ENCODE measurements at places on chromosomes 4 and X.

DNA sequence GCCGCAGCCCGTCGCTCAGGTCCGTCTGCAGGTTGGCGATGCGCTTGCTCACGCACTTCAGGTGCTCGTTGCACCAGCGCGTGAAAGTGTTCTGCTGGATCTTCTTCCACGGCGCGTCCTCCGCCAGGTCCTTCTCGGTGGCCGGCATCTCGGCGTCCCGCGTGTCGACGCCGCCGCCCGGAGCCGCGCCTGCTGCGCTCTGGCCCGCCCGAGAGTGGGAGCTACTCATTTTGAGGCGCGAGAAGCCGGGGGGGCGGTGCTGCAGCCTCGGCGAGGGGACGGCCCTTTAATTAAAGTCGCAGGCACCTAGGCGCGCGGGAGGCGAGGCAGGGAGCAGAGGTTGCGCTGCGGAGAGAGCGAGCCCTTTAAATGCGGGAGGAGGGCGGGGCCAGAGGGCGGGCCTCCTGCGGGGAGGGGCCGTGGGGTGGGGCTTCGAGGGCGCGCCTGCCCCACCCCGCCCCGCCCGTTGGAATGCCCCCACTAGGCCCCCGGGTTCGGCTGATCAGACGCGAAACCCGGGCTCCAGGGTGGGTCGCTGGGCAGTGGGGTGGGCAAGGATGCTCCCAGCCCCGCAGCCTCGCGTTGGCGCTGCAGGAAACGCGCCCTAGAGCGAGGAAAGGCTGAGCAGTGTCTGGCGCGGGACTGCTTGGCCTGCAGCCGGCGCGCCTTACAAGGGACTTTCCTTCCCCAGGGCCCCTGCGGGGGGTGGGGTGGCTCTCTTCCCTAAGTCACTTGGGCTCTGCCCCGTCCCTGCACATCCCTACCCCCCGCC, 3.2 kb downstream of the FLNA start:
- peak; percentile 68 for DNase-seq

- no peak for DNase-seq
Measured at GRCh38 chrX:99353412-99353811, 1056.7 kb downstream of the PCDH19 start.

DNA sequence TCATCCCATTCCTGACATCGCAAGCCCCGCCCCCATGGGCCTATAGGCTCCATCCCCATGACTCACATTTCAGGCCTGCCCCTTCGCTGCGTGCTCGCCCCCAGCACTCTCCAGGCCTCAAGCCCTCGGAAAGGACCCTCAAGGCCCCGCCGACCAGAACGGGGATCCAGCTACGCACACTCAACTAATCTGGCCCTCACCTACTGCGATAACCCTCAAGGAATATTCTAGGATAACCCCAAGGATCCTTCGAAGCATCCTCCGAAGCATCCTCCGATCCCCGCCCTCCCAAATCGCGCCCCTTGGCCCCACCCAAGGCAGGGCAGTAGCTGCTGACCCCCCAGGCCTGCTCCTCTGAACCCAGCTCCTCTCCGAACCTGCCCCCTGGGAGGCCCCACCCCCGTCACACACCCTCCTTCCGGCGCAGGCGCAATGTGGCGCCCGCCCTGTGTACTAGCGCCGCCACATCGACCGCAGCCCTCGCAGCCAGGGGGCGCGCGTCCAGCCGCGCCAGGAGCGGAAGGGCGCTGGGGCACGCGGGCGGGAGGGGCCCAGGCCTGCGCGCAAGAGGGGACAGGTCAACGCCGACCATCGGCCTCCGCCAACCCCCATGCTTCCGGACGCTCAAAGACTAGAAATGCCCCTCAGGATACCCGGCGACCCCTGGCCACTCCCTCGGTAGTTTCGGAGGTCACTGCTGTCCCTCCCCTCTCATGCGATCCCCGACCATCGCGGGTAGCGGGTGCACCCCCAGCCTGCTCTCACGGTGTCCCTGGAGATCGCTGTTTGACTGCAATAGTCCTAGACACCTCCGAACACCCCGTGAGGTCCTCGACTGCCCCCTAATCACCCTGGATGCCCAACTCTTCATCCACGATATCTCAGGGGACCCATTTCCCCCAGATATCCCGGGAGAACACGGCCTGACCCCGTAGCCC, 6.4 kb upstream of the MAGIX start:
- peak; percentile 88 for DNase-seq

GRCh38 chr4:71526637-71527406, 188.0 kb downstream of the SLC4A4 start:
- DNase-seq: no peak

- no peak for DNase-seq
Measured at GRCh38 chr4:163878336-163879121, 384.0 kb downstream of the TMA16 start.

DNA sequence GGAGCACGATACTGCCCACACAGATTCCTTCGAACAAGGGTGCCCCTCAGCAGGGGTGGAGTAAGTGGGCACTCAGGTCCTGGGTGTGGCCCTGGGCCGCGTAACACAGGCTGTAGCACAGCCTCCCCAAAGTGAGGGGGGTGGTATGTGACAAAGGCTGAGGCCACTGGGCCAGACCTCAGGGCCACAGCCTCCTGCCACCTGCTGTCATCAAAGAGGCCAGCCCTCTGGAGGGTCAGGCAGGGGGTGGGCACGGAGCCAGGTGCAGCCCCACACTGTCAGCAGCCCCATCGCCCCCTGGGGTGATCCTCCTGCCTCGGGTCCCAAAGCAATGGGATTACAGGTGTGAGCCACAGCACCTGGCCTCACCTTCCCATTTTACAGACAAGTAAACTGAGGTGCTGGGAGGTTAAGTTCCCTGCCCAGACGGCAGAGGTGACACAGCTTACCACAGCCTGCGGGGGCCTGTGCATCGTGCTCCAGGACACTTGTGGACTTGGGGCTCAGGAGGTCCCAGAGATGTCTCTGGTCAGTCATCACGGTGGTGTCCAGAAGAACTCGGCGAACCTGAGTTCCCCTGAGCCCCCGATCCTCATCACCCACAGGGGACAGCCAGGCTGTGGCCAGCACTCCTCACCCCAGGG, 27.5 kb upstream of the MXD4 start:
- DNase-seq: no peak

DNA sequence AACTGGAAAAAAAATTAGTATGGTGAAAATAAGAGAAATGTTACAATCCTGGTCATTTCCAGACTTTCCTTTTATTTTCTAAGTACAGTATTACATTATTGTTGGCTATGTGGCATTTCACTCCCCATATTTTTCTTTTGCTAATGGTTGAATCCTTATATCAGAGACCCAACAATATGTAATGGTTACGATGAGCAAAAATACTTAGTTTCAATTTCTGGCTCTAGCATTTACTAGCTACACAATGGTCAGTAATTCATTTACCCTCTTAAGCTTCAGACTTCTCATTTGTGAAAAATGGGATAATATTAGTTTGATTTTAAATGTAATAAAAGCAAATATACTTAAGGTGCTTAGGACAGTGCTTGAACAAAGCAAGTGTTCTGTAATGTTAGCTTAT, 942.9 kb upstream of the PABPC4L start:
- DNase-seq: no peak

DNA sequence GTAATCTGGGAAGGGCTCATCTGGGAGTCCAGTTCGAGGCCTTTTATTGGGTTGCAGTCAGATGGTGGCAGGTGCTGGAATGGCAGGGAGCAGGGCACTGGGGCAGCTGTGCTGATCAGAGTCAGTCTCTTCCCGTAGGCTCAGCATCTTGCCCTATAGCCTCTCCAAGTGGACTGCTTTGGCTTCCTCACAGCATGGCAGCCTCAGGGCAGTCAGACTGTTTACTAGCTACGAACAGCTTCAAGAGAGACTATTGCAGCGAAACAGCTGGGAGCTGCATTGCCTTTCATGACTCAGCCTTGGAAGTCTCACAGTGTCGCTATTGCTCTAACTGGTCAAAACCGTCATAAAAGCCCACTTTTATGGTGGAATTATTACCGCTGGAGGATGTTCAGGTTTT, 26.8 kb upstream of the DUSP21 start:
- DNase-seq: no peak

GRCh38 chrX:17587366-17587765, 149.9 kb upstream of the SCML1 start:
- no peak for DNase-seq

GRCh38 chr4:156190615-156191014, 236.9 kb upstream of the CTSO start:
- DNase-seq: peak; percentile 9

GRCh38 chrX:114047558-114047957, 536.3 kb upstream of the HTR2C start:
- no peak for DNase-seq

DNA sequence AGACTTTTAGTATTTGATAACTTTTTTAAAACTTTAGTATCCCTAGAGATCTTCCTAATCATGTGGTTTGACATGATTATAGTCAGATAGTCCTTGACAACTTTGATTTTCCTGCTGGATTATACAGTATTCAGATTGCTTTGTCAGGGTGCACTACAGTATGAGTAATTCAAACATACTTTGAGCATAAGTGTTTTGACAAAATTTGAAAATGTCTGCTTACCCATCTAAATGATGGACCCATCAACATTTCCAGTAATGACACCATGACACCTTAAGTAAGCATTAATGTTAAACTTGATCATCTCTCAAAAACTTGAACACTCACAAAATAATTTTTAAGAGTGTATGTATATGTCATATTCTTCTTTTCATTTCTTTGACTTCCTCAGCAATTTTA, 514.5 kb upstream of the SMIM31 start:
- no peak for DNase-seq

GRCh38 chrX:79138658-79139241, 5.7 kb upstream of the GPR174 start:
- DNase-seq: no peak

GRCh38 chr4:95549246-95550114, 707 bp upstream of the UNC5C start:
- no peak for DNase-seq

GRCh38 chrX:98962996-98963395, 1447.1 kb downstream of the PCDH19 start:
- DNase-seq: no peak

- DNase-seq: no peak
Measured at GRCh38 chr4:4712800-4713528, 146.5 kb upstream of the MSX1 start.

GRCh38 chrX:108221301-108221864, 129.8 kb downstream of the ATG4A start:
- DNase-seq: no peak

DNA sequence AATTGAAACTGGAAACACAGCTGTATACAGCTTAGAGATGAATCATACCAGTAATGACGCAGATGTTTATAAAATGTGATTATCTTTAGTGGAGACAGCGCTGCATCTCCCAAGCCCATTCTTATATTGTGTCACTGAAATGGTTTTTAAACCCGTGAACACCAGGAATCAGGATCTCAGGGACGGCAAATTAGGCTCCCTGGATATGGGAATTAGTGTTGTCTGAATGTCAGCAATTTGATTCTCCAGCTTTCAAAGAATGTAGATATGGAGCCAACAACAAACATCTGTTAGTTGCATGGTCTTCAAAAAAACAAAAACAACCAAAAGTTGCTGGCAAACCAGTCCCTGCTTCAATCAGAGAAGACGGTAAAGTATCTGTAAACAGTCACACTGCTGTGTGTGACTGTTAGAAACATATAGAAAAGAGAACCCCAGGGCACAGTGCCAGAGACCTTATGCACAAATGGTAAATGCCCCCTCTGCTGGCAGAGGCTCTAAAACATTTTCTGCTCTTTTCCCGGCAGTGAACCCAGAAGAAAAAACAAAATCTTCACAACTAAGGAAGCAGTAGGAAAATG, 351.9 kb upstream of the FTHL17 start:
- DNase-seq: peak; percentile 40

DNA sequence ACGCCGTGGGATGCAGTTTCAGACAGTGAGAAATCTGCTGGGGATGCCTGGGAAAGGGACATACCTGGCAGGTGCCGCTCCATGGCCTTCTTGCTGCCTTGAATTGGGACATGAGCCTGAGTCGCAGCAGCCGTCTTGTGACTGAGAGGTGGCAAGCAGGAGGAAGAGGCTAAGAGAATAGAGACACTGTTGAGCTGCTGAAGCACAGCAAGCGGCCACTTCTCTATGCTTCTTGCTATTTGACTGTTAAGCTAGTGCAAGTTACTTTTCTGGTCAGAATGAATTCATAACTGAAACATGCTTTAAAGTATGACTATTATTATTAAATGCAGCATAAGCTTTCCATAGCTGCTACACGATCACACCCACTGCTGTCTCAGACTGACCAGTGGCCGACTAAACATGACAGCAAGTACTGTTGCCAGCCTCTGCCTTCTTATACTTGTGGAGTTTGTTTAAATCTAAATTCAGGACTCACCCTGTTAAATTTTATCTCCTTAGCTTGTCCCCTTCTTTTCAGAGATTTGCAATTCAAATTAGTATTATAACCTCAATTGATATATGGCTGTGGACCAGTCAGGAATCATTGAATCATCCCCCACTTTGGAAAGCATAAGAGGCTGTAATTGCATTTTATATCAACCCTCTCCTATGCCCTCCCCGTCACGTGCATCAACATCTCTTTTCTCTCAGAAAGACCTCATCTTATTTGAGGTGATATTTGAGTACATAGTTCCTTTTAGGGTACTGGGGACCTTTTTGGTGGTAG, 24.8 kb upstream of the ACSL1 start:
- DNase-seq: no peak

GRCh38 chr4:119329835-119330620, 8.1 kb upstream of the FABP2 start:
- no peak for DNase-seq

- DNase-seq: no peak
Measured at GRCh38 chrX:16162391-16162790, 4.9 kb upstream of the MAGEB17 start.

DNA sequence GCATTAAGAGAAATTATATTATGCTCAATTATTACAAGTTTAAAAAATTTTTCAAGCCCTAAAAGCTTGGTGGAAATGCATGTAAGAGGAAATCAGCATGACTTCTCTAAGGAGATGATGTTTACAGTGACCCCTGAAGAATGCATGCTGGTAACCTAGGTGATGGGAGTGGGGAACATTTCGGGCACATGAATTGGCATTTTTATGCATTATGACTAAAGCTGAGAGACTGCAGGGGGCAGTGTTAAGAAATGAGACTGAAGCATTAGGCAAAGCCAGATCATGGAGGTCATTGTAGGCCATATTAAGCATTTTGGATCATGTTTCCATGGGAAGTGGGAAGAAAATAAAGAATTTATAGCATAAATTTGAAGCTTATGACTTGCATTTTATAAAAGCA, 421.3 kb downstream of the FAT4 start:
- DNase-seq: no peak

DNA sequence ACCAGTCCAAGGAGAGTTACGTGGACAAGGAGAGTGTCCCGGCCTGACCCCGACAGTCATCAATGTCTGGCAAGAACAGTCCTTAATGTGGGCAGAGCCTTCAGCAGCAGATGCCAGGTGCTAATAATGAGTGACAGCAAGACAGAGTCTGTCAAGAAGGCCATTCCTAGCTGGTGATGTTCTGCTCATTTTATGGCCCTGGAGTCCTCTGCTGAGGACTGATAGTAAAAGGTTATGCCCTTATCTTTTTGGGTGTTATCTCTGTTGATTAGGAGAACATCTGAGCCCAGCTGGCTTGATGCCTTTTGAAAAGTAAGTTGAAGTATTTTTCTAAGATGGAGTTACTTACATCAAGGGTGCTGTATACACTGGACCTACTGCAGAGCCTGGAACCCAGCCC, 67.3 kb downstream of the SLC34A2 start:
- DNase-seq: no peak

Measured in AG08395 (cell line).